ENCODE measurements at places on chromosomes 4 and X. TPM values are rescaled to one million over a fixed set of nuclear protein-coding genes. Genes with fewer than 3 reads are reported as not detected.

HSFX2 gene
- not detected for total RNA-seq

PABPC1L2B gene
- total RNA-seq = not detected

DNA sequence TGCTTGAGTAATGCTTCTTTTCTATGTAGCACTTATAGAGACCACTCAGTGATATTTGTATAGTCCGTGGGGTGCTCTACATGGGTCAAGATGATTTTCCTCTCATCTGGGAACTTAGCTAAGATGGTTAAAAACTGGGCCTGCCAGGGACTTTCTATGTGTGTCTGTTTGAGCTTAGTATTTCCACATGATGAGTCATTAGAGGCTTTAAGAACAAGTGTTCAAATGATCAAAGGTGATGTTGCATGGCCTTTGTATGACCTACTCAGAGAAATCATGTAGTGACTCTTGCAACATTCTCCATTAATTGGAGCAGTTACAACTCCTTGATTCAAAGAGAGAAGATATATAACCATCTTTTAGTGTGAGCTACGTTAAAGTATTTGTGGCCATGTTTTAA is 1480.5 kb upstream of the IGFBP7 start:
- H3K27me3 ChIP-seq = no peaks in the 10 kb centered on the region
- H3K36me3 ChIP-seq = no peaks in the 10 kb centered on the region
- no peaks in the 10 kb centered on the region for H3K4me1 ChIP-seq
- no peak overlapping the region for H3K27ac ChIP-seq
- no peak overlapping the region for H3K4me3 ChIP-seq

DNA sequence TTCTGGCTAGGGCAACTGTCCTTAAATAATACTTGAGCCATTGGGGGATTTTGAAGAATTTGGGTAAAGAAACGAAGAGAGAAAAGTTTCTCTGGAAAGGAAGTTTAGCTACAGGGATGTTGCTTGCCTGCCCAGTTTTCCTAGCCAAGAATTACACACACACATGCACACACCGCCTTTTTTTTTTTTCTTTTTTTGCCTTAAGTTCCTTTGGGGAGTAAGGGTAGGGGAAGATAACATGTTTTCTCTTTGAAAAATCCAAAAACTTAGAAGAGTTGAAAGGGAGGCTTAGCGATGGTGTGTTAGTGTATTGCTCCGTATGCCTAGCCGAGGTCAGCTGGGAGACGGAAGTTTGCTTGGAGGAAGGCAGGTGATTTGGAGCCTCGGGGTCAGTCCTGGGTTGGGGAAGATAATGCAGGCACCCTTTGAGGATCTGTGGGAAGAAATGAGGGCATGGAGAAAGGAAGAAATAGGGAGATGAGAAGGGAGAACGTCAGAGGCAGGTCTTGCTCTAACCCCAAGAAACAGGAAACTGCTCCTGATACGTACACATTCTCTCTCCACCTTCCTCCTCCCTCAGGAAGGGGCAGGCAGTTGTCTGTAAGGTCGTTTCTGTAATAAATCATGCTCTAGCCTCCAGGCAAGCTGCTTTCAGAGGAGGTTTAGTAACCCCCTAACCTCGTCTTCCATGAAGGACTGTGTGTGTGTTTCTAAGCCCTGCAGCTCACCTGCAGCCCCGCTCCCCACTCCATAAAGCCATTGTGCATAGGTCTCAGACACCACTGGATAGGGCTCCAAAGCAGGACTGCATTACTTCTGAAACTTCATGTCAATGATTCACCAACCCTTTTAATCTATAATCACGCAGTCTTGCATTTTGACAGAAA is 10.5 kb downstream of the KLF3 start:
- no peaks in the 10 kb centered on the region for H3K36me3 ChIP-seq
- H3K4me1 ChIP-seq = peaks cover 39% of the 10 kb centered on the region
- no peak overlapping the region for H3K4me3 ChIP-seq

DNA sequence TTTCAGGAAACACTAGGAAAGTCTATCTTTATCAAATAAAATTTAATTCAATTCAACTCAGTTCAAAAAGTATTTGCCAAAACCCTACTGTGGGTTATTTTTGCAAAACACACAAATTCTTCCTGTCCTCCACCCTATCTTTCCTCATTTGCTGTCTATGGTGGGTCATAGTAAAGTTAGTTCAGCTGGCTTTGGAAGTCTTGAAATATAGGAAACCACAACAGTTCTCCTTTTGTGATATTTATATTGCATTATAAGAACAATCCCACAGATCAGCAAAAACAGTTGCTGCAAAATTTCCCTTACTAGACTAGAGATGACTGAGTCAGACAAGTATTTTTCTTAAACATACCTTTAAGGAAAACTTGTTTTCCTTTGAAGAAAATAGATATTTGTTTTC is 22.2 kb downstream of the CYBB start:
- no peak for DNase-seq
- no peak overlapping the region for H3K27ac ChIP-seq
- H3K36me3 ChIP-seq = no peaks in the 10 kb centered on the region
- H3K27me3 ChIP-seq = no peaks in the 10 kb centered on the region
- no peaks in the 10 kb centered on the region for H3K4me1 ChIP-seq

DNA sequence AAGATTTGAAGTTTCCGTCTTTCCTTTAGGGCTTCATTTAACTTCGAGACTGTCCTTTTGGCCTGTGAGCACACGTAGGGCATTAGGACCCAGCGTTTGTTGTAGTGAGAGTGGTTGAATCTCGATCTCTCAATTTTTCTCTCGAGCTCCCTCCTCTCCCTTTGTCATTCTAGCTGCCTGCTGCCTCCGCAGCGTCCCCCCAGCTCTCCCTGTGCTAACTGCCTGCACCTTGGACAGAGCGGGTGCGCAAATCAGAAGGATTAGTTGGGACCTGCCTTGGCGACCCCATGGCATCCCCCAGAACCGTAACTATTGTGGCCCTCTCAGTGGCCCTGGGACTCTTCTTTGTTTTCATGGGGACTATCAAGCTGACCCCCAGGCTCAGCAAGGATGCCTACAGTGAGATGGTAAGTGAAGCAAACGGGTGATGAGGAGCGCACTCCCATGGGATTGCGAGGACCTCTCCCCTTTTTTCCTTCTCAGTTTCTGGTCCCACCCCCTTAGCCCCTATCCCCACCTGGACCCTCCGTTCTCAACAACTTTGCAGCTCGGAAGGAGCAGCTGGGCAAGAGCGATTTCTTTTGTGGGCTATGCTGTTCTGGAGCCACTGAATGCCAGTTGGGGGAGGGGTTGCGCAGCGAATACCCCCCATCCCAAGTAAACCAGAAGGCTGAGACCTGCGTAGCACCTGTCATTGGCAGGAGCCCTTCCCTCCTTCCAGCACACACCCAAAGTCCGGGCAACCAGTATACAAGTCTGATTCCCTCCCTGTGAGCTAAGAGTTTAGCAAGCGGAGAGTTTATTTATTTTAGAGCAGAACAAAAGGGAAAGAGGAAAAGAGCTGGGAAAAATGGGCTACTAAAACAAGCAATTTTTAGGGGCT is at the start of gene TMEM35A:
TMEM35A (plus strand) TSS at position 164 of the 883 bp plus-strand sequence; CDS start at position 288, 124 bp downstream.
- H3K4me1 ChIP-seq = no peaks in the 10 kb centered on the region
- H3K27me3 ChIP-seq = no peaks in the 10 kb centered on the region
- H3K36me3 ChIP-seq = no peaks in the 10 kb centered on the region
- no peak within 1 kb of the TSS for H3K27ac ChIP-seq
- peak within 1 kb of the TSS; percentile 39 for H3K4me3 ChIP-seq
- no peak for DNase-seq

- H3K36me3 ChIP-seq = no peaks in the 10 kb centered on the region
- no peaks in the 10 kb centered on the region for H3K27me3 ChIP-seq
- H3K4me1 ChIP-seq = peaks cover 7% of the 10 kb centered on the region
- H3K27ac ChIP-seq = no peak overlapping the region
Observed at GRCh38 chr4:145847764-145848163, 90.9 kb downstream of the ZNF827 start.

All from ovary (tissue), 10 donors.